ENCODE measurements at places on chromosomes 4 and X.

GRCh38 chrX:41721590-41721989, 2.4 kb upstream of the GPR82 start:
- DNase-seq, result no peak

DNA sequence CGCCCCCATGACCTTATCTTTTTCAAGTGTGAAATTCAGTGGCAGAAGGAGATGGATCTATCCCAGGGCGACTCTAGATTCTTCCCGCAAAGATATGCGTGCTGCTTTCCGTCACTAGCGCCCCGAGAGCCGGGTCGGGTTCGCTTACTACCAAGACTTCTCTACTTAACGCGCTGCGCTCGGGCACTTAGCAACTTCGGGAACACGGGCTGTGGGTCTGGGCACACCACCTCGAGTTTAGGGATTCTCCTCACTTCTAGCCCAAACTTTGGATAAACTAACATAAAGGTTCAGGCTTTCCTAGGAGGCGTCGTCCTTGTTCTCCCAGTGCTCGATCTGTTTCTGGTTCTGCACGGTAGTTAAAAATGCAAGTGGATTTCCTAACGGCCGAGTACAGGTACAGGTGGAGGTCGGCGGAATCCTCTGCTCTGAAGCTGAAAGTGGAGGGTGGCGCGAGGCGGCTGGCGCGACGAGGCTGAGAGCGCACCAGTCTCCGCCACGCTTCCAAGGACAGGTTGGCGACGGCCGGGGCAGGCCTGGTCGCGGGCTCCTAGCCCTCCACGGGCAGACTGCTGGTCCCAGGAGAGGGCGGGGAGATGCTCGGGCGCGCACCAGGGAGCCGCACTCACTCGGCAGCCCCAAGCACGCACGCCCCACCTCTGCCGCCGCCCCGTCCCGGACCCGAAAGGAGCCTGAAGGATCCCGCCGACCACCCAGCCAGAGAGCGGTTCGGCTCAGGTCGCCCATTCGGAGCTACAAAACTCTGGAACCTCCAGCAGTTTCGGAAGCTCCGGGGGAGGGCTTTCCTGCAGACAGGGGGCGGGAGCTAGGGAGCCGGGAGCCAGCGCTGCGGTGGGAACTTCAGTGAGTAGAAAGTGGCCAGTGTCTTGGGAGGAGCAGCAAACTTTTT, 100.8 kb upstream of the TENM3 start:
- DNase-seq, result no peak

DNA sequence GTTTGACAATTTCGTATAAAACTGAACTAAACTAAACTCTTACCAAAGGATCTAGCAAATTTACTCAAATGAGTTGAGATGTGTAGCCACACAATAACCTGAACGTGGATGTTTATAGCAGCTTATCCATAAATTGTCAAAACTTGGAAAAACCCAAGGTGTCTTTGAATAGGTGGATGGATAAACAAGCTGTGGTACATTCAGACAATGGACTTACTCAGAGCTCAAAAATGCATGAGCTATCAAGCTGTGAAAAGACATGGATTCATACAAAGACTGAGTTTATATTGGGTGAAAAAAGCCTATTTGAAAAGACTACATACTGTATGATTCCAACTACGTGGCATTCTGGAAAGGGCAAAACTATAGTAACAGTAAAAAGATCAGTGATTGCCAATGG, 69.5 kb downstream of the LARP1B start:
- DNase-seq, result peak; percentile 27

GRCh38 chr4:3168029-3168428, 80.9 kb upstream of the MSANTD1 start:
- DNase-seq, result peak; percentile 6
